Muscle of leg (tissue), 16 donors: ENCODE measurements at places on chromosomes 6 and 20.

- peak; percentile 68 for DNase-seq
These were observed 122.5 kb downstream of the MTHFD1L start for GRCh38 chr6:150987855-150988464.

GRCh38 chr20:39873286-39873685 lies 815.8 kb downstream of the MAFB start:
- DNase-seq, result no peak

DNA sequence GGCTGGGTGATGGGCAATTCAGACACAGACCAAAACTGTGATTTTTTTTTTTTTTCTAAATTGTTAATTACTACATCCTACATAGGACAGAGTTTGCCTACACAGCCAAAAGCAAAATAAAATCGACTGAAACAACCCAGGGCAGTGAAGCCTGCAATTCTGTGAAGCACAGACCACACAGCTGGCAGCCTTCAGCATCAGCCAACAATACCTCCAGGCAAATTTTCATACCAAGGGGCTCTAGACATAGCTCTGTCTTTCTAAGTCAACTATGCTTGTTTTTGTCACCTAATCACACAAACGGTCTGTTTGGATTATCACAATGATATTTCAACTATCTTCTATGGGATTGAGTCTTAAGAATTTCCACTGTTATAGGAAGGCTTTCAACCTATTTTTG lies 17.6 kb downstream of the RMND1 start:
- no peak for DNase-seq

- no peak for DNase-seq
These were observed 62.3 kb downstream of the PAX1 start for GRCh38 chr20:21767739-21768223.

GRCh38 chr6:118993358-118993757 lies 58.4 kb upstream of the MCM9 start:
- no peak for DNase-seq

- DNase-seq, result no peak
These were observed 8.2 kb downstream of the HECA start for GRCh38 chr6:139143111-139143510.

DNA sequence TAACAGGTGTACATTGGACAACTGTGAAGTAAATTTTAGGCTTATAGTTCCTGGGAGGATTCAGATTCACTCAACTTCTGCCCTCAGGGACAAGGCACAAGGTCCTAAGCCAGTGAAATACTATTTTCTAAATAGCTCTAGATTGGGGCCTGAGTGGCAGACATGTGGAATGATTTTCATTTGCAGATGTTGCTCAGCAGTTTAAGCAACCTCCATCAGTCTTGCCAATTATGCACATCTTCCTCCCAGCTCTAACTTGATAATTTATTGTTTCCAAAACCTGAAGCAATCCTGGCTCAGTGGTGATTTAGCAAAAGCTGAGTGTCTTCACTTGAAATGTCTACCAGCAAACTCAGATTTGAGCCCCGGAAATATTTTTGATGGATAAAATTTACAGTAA lies 116.2 kb downstream of the SCP2D1 start:
- no peak for DNase-seq

DNA sequence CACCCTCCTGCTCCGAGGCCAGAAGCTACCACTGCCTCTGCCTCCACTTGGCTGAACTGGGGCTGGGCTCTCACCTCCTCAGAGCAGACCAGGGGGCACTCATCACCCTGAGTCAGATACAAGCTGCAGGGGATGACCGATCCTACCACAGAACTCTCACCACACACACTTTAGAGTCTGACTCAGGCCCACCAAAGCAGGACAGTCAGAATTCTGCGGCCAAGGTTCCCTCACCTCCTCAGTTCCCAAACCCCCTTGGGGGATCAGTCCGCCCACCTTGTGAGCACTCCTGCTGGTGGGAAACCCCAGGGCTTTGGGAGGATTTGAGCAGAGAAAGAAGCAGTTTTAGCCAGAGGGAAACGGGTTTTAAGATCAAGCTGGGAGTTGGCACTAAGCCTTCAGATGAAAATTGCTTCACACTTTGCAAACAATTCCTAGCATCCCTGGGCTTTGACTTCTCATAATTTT lies 587.8 kb upstream of the JAG1 start:
- no peak for DNase-seq

GRCh38 chr6:164663634-164664033 lies 645.8 kb downstream of the C6orf118 start:
- no peak for DNase-seq

GRCh38 chr6:6397842-6398241 lies 77.4 kb upstream of the F13A1 start:
- DNase-seq, result no peak

GRCh38 chr6:37936150-37936549 lies 116.6 kb downstream of the ZFAND3 start:
- DNase-seq, result no peak

DNA sequence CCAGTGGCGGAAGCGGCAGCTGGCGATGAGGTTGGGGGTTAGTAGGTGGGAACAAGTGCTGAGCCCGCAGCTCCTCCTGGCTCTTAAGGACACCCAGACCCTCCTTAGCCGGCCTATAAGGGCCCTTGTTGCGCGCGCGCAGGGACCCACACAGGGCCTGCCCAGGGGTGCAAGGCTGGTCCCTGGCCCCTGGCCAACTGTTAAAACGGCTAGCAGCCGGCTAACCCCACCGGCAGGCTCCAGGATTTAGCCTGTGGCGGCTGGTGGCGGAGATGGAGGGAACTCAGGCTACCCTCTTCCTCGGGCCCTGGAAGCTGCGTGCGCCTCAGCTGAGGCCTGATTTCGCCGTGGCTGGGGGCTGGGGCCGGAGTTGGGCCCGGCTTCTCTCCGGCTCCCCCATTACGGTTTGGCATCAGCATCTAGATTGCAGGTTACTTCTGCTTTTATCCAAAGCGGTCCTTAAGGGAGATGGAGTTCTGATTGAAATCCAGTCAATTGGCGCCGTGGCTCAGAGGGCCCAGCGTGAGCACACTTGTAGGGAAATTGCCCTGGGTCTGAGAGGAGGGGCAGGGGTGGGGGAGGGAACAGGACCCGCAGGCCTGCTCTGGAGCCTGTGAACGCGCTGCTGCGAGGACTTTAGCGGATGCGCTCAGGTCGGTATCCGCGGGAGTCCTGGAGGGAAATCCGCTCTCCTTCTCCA lies 36.9 kb upstream of the CCDC167 start:
- no peak for DNase-seq

DNA sequence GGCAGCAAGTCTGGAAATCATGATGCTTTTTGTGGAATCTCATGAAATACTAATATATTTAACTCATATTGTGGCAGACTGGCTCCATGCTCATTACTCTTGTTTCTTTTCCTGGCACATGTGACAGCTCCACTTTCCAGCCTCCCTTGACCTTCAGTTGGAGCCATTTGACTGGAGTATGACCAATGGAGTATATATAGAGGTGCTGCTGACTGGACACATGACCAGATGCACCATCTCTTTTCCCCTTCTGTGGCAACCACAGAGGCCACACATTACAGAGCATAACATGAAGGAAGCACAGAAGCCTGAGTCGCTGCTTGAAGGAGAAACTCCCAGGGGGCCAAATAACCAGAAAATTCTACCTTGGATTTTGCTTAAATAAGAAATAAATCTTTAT lies 77.4 kb downstream of the MKKS start:
- DNase-seq, result no peak

GRCh38 chr20:61513124-61514017 lies 261.3 kb downstream of the CDH4 start:
- DNase-seq, result no peak

DNA sequence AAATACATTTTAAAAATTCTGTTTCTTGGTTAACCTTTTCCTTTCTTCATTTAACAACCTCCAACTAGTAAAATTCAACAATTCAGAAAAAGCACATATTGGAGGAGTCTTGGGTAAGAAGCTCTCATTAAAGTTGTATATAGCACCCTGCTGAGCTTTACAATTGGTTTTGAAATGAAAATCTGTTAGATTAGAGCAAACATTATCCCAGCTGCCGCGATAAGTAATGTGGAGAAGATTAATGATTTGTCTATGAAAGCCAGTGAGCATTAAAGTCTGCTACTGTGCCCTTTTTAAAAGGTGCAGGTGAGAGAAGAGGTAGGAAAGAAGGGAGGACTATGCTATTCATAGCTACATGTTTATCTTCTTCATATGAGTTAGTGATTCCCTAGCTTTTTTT lies 201.5 kb downstream of the ZFAND3 start:
- no peak for DNase-seq

DNA sequence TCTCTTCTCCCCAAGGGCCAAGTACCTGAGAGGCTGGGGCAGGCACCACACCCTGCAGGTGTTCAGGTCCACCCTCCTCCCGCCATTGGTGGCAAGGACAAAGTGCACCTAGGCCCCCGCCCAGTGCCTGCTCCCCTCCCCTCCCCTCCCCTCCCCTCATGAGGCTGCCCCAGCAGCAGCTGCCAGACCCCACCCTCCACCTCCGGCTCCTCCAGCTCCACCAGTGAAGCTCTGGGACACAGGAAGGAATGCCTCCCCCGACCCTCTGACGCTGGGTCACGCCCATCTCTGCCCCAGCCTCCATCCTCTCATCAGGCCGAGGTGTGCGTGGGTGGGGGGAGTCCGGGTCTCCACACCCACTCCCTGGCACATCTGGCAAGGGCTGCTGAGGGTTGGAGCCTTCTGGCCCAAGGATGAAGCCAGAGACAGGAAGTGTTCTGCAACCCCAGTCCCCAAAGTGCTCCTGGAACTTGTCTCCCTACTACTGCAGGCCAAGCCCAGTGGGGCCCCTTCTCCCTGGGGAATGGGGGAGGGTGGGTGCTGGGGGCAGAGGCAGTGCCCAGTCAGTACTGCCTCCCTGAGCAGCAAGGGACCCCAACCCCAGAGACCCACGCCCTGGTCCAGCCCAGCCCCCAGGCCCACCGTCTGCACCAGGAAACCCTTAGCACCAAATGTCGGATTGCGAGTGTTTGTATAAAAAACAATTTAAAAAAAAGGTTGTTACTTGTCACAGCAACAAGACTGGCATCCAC lies 1.6 kb upstream of the UCKL1 start:
- DNase-seq, result peak; percentile 56

DNA sequence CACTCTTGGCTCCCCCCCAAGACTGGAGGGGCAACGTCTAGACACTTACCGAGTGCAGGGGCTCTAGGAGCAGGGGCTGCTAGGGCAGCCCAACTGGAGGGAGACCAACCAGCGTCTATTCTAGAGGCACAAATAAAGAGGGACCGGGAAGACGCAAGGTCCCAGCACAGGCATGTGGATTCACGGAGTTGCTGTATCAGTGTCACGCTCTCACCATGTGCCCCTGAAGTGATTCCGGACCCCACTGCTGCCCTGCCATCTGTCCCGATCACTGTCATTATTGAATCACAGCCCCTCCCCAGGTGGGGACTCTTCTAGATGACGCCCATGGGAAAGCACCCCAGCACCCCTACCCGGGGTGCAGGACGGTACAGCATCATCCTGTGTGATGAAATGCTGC lies 54.2 kb downstream of the RAMACL start:
- DNase-seq, result no peak

DNA sequence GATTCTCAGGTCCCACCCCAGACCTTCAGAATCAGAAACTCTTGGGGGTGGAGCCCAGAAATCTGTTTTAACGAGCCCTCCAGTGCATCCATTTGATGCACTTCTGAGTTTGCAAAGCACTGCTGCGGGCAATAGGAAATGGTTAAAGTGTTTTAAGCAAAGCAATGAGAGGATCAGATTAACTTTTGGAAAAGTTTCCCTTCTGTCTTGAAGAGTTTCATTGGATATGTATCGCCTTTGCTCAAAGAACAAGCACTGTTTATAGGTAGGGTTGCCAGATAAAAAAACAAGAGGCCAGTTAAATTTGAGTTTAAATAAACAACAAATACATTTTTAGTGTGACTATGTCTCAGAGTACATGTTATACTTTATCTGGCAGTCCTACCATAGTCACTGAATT lies 226.0 kb downstream of the BMP7 start:
- DNase-seq, result no peak

DNA sequence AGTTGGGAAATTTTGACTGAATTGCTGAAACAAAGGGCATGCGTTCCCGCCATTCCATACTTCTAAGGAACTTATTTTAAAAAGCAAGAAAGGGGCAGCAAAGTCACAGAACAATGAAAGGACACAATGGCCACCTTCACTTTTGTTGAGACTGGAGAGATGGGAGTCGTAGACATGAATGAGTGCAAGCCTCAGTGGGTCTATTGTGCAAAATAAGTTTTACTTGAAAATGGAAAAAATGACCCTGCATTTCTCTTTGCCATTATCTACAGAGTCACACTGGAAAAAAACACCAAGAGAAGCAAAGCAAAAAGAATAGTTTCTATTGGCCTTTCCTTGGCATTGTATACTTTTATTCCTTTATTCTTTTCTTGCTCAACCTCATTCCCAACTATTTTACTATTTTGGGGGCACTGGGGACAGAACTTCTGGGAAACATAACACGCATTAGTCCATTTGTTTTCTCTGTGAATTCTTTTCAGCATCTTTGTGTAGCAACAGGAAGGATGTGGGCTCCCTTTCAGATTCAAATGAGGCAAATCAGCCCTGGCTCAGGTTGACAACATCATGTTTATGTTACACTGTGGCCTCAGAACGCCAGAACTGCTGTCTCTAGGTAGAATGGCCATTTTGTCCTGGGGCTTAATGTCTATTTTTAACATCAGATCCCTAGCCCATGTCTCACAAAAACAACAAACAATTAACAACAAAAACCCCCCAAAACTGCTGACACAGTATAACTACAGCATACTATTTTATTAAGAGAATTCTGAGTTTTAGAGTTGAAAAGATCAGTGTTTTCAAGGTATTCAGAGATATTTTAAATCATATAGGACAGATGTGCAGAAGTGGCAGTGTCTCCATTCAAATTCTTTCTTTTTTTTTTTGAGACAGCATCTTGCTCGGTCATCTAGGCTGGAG lies 122.2 kb downstream of the FYN start:
- DNase-seq, result peak; percentile 84

- no peak for DNase-seq
These were observed 123.4 kb upstream of the SUPT3H start for GRCh38 chr6:45500924-45501816.

- DNase-seq, result peak; percentile 68
These were observed 27.3 kb downstream of the NQO2 start for GRCh38 chr6:3026791-3027626.

DNA sequence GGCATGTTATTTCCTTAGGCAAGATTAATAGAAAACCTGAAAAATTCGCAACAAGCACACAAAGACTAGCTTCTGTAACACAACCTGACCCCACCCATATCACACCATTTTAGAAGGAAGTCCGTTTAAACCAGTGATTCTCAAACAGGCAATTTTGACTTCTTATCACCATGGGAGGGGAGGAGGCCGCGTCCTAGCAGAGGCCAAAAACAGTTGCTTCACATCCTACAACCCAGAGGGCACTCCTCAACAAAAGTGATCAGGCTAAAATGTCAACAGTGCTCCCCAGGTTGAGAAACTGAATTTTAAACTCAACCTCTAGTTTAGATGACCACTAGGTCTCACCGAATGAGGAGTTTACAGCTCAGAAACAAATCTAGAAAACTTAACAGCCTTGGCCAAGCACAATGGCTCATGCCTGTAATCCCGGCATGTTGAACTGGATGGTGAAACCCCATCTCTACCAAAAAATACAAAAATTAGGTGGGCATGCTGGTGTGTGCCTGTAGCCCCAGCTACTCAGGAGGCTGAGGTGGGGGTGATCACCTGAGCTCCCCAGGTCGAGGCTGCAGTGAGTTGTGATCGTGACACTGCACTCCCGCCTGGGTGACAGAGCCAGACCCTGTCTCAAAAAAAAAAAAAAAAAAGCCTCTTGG lies 3.4 kb downstream of the SNX5 start:
- no peak for DNase-seq
